ENCODE measurements at places on chromosomes 3 and 15.

GRCh38 chr3:189229196-189229828 is 57.5 kb downstream of the TPRG1 start:
- DNase-seq, result no peak

GRCh38 chr15:99536422-99537040 is 29.3 kb upstream of the MEF2A start:
- DNase-seq, result peak; percentile 85

GRCh38 chr3:128568602-128569490 is 75.8 kb upstream of the GATA2 start:
- DNase-seq, result no peak

GRCh38 chr3:172711454-172711795 is 558 bp upstream of the NCEH1 start:
- no peak for DNase-seq

- DNase-seq, result peak; percentile 71
Observed at GRCh38 chr15:40340740-40341400, at the start of gene CCDC9B. Gene CCDC9B (minus strand): TSS chr15:40340939. CDS start chr15:40340819, 120 bp downstream.

DNA sequence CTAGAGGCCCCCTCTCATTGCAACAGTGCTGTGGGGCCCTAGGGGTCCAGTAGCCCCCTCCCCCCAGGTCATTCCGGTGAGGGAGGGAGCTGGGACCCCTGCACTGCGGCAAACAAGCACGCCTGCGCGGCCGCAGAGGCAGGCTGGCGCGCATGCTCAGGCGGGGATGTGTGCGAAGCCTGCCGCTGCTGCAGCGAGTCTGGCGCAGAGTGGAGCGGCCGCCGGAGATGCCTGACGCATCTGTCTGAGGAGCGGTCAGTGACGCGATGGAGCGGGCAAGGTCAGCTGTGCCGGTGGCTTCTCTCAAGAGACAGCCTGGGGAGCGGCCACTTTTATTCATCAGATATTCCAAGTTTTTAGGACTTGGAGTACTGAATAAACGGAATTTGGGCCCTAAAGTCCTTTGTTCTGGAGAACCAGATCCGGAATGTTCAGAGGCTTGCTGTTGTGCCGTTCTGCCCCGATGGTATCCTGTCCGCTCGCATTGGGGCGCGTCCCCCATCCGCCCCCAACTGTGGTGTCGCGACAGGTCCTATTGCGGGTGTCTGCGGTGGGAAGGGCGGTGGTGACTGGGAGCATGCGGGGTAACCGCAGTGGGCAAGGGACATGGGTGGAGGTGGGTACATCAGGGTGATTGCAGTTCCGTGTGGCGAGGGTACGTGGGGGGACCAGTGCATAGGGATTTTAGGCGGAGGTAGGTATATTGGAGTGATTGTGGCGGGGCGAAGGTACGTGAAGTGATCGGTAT is at the start of the genes SNRPN and SNURF:
Gene SNRPN (plus strand): TSS at position 205 of the 748 bp plus-strand sequence. CDS start 19,467 bp downstream, outside the sequence.
Gene SNURF (plus strand): TSS at position 205 of the 748 bp plus-strand sequence. CDS start 62 bp downstream, at position 267.
- DNase-seq, result peak; percentile 12

DNA sequence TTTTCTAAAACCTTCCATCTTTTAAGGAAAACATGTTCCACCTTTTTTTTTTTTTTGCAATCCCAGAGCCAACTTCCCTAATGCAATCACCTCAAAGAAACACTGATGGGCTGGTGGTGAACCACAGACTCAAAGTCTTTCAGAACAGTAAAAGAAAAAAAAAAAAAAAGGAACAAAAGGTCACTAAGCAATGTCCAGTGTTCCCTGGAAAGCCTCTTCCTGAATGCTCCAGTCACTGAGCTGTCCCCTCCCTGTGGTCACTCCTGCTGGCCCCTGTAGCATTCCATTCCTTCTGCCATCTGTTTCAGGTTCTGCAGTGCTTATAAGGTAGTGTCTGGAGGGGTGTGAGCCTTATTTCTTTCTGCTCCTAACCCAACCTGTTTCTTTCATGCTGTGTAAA is 53.3 kb downstream of the AAGAB start:
- no peak for DNase-seq

DNA sequence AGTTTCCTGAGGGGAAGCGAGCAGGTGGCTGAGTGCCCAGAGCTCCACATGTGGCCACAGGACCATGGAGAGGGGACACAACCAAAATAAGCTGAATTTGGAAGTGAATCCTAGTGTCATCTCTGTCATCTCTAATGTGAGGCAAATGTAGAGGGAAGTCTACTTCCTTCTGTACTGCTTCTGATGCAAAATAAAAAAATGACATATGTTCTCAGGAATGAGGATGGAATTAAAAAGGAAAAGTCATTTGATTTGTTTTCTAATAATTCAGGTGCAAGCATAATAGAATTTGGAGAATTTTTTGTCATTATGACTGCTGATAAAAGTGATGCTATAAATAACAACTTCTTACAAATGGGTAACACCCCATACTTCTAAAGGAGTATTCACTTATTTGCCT is 59.5 kb upstream of the POU1F1 start:
- DNase-seq, result no peak

DNA sequence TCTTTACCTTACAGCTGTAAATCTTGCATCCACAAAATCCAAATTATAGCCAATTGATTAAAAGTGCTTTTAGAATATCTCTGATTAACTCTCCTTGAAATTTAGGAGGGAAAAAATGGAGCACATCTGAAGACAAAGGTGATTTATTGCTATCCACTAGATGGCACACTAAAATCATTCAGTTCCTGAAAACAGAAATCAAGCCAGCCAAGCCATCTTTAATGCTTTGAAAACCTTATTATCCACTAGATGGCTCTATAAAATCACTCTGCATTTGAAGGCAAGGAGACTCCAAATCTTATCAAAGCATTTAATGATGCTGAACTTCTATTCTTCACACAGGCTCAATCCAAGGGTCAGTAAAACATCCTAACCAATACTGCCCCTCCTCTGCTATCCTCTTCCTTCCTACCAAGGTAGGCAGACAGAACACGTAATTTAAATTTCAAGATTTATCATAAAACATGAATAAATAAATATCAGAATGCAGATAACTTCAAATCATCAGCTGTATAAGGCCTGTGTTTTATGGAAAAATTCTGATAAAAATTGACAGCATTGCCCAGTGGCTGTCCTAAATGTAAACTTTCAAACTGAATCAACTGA is 48.4 kb downstream of the GOLIM4 start:
- DNase-seq, result peak; percentile 44

- DNase-seq, result no peak
Observed at GRCh38 chr3:141870091-141870687, 6.3 kb upstream of the ATP1B3 start.

Data from GM04503 (cell line).